OCI-LY7 (cell line): ENCODE measurements at places on chromosomes 2 and 18. TPM values are rescaled to one million over a fixed set of nuclear protein-coding genes. Genes with fewer than 3 reads are reported as not detected.

The GAREM1 gene
- total RNA-seq = 1.0 and 2.4 TPM in 2 replicates

GRCh38 chr2:229153951-229154350 is 117.1 kb downstream of the PID1 start:
- no peak for DNase-seq

- peak; percentile 63 for DNase-seq
Observed at GRCh38 chr18:8967573-8967972, 134.9 kb upstream of the NDUFV2 start.

The DSC2 gene
- total RNA-seq = not detected in 2 replicates

DNA sequence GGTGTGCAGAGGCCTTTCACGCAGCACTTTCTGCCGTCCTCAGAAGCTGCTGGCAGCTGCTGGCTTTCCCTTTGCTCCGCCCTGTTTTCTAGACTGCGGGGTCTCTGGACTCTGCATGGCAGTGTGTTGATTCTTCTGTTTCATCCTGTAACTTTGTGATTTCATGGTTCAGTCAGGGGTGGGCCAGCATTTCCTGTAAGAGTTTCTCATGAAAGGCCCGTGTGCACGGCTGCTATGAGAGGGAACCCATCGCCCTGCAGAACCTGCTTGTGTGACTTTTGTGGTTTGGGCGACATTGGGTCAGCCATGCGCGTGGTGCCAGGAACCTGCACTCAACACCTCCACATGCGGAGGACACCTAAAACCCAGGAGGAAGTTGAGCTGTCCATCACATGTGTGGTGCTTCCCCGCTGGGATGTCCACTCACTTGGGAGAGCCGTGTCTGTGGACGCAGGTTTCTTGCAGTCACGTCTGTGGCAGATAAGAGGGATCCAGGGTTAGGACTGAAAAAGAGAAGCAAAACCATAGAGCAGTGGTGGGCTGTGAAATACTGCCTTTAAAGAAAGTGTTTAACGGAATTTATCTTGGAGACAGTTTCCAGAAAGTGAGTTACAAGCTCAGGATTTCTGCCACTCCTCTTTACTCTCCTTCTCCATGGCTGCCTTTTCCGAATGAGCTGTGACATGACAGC is 167.3 kb upstream of the ALKAL2 start:
- no peak for DNase-seq

DNA sequence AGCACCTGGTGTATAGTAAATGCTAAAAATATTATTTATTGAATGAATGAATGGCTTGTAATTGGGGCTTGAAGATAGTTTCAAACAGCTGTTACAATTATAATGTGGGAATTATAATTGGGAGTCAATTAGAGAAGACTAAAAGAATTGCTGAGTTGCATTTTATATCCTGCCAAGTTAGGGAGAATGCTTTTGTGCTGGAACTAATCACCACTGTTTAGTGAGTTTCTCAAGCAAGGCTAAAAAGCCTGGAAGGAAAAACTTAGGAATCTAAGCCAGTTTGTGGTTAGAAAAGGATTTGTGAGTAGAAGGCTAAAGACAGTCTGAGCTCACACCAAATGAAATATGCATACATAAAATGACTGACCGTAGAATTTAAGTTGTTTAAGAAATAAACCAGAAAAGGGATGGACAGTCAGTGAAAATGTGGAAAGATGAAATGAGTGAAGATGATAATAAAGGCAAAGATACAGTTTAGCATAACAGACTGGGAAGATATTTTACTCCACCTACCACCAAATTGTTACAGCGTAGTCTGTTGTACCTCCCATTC is 647.7 kb upstream of the FSHR start:
- DNase-seq = no peak

- peak; percentile 86 for DNase-seq
Observed at GRCh38 chr2:224946895-224947294, 95.4 kb downstream of the DOCK10 start.

- DNase-seq = no peak
Observed at GRCh38 chr2:28407976-28408690, 15.5 kb downstream of the FOSL2 start.

DNA sequence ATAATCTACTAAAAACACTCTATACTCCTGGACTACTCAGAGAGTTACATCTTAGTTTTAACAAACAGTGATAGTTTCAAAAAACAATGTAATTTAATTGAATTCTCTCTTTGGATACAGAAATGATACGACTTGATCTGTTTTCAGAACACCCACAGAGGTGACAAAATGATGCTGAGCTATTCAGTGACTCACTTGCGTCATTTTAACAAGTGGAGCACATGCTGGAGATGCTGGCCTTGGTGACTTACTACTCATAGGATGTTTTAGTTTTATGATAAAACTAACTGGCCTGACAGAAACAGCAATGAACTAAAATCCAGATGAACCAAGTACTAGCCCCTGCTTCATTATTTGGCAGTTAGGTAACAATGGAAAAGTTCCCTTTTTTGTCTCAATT is 101.3 kb upstream of the ITGB6 start:
- DNase-seq = no peak

GRCh38 chr2:128145651-128146050 is 54.7 kb downstream of the UGGT1 start:
- DNase-seq = no peak

DNA sequence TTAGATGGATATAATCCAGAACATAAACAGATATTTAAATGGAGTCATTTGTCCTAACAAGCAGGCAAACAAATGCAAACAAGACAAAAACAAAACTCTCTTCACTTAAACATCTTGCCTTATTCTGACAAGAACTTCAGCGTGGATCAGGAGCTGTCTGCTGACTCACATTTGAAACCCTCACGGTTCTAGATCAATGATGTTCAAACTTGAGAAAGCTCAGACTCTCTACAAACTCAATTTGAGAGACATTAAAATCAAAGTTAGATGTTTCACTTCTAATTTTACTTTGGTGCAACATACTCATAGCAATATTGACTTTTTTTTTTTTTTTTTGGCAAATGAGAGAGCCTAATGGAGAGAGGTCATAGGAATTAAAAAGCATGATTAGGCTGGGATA is 362.8 kb upstream of the SLC14A2 start:
- DNase-seq = no peak

GRCh38 chr2:96865654-96866053 is 4.2 kb downstream of the SEMA4C start:
- DNase-seq = no peak

The WBP1 gene
- total RNA-seq = 68.8 and 83.8 TPM in 2 replicates

The DRC1 gene
- total RNA-seq = not detected in 2 replicates

- no peak for DNase-seq
Observed at GRCh38 chr2:169961911-169962310, 134.7 kb downstream of the UBR3 start.

GRCh38 chr2:208586516-208586915 is 179.9 kb downstream of the PTH2R start:
- DNase-seq = no peak

The POTEC gene
- total RNA-seq = not detected in 2 replicates

DNA sequence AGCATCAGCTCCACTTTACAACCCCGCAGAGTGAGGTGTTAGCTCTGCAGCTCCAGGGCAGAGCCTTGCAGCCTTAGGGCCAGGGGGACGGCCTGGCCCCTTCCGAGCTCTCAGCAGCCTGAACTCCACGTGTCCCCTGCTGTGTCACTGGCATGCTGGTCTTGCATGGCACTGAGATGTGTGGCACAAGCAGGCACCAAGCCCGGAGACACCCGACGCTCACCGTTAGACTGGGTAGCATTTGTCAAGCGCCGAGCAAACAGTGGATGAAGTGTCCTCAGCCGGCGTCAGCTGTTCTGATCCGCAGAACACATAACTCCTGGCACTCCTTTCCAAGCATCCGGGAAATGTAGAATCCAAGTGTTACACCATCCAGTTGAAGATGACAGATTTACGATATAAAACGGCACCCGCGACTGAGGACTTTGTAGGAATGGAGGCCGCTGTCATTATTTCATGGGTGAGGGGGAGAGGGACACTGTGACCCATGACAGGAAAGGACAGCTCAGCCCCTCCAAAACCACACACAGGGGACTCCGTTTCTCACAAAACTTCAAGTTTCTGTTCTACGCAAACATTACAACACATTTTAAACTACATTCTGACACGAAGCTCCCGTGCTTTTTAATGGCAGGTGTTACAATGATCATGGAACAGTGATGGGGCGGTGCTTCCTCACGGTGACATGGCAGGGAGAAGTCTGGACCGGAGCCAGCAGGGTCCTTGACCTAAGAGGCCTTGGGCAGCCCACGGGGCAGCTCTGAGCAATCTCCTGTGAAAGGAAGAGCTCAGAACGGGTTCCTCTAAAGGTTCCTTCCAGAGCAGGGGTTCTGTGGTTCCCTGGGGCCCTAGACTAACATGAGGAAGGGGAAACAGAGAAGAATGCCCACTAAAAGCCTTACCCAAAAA is 89.4 kb downstream of the HDAC4 start:
- no peak for DNase-seq

The CDK5R2 gene
- total RNA-seq = 0.57 and 0.63 TPM in 2 replicates

DNA sequence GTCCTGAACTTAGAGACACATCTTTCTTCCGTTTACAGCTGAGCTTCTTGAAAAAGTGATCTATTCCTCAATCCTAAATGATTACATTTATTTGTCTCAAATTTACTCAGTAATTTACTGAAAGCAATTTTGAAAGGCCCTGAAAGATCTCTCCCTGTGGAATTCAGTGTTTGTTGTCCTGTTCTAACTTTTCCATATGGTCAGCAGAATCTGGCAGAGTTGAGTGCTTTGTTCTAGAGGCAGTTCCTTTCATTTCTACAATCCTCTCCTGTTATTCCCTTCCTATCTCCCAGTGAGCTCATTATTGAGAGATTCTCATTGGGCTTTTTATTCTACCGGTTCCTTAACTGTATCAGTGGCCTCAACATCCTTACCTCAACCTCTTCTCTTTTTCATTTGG is 36.5 kb upstream of the REG3G start:
- no peak for DNase-seq

The SOWAHC gene
- not detected in 2 replicates for total RNA-seq

The INHA gene
- not detected in 2 replicates for total RNA-seq

GRCh38 chr2:185875136-185875931 is 136.7 kb downstream of the FSIP2 start:
- DNase-seq = no peak

DNA sequence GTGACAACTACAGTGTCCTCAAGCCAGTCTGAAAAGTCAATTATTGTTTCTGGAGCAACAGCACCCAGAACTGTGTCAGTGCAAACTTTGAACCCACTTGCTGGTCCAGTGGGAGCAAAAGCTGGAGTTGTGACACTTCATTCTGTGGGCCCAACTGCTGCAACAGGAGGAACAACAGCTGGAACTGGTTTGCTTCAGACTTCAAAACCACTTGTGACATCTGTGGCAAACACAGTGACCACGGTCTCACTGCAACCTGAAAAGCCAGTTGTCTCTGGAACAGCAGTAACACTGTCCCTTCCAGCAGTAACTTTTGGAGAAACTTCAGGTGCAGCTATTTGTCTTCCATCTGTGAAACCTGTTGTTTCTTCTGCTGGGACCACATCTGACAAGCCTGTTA is 59.8 kb downstream of the TAF4B start:
- DNase-seq = no peak

DNA sequence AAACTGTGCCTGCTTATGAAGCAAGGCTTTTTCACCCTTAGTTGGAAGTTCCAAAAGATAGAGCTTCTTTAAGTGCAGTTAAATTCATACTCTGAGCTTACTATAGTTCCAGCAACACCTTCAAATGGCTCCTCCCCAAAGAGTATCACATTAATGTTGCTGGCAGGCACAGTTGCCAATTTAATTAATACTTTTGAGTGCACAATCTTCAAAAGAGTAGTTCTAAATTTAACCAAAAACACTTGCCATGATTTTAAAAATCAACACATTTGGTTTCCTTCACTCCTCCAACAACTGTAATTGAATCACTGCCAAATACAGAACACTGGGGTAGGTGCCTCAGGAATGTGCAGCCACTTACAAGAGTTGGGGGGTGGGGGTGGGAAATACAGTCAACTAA is 150.6 kb upstream of the UBE2E3 start:
- no peak for DNase-seq

- no peak for DNase-seq
Observed at GRCh38 chr2:143255899-143256298, 126.7 kb downstream of the ARHGAP15 start.

The FOXI3 gene
- total RNA-seq = not detected in 2 replicates

- no peak for DNase-seq
Observed at GRCh38 chr2:230503798-230504197, 87.8 kb downstream of the SP100 start.

GRCh38 chr18:59464486-59464885 is 105.4 kb upstream of the LMAN1 start:
- DNase-seq = no peak

GRCh38 chr2:108450863-108451262 is 1.9 kb downstream of the GCC2 start:
- DNase-seq = no peak

- DNase-seq = no peak
Observed at GRCh38 chr2:63035660-63036059, 15.0 kb upstream of the OTX1 start.

GRCh38 chr2:205722283-205722918 is 40.1 kb downstream of the NRP2 start:
- DNase-seq = no peak

GRCh38 chr2:222750533-222750932 is 79.1 kb downstream of the MOGAT1 start:
- DNase-seq = no peak

- no peak for DNase-seq
Observed at GRCh38 chr2:239093542-239093941, 245.7 kb downstream of the TWIST2 start.

The SERPINB5 gene
- not detected in 2 replicates for total RNA-seq

GRCh38 chr18:28003451-28003850 is 173.5 kb downstream of the CDH2 start:
- no peak for DNase-seq

GRCh38 chr2:184945326-184945725 is 347.0 kb downstream of the ZNF804A start:
- no peak for DNase-seq

The SNORC gene
- 0.59 and 1.4 TPM in 2 replicates for total RNA-seq

The KCNK3 gene
- not detected in 2 replicates for total RNA-seq

GRCh38 chr2:127683056-127683455 is 7.7 kb upstream of the LIMS2 start:
- DNase-seq = no peak

GRCh38 chr2:55961318-55961911 is 37.8 kb upstream of the EFEMP1 start:
- DNase-seq = peak; percentile 39

The PARD6G gene
- total RNA-seq = not detected in 2 replicates

The PAX3 gene
- not detected in 2 replicates for total RNA-seq

DNA sequence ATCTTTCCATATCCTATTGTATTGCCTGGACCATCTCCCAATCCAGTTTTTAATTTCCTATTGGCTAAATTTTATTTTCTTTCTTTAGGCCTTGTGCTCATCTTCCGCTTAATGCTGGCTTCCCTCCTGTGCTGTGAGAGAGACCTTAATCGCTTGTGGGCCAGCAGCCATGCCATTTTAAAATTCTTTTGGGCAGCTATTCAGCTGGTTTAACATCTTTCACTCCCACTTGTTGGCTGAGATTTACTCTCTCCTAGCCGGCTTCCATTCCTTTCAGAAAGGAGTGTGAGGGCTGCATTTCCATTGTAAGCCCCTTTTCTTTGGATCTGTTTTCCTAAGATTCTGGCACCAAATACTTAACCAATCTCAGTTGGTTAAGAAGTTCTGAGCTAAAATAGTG is 140.9 kb upstream of the RASGRP3 start:
- DNase-seq = no peak

- no peak for DNase-seq
Observed at GRCh38 chr2:28434600-28434989, 41.9 kb downstream of the FOSL2 start.
